ENCODE measurements at places on chromosomes 7 and 10.

DNA sequence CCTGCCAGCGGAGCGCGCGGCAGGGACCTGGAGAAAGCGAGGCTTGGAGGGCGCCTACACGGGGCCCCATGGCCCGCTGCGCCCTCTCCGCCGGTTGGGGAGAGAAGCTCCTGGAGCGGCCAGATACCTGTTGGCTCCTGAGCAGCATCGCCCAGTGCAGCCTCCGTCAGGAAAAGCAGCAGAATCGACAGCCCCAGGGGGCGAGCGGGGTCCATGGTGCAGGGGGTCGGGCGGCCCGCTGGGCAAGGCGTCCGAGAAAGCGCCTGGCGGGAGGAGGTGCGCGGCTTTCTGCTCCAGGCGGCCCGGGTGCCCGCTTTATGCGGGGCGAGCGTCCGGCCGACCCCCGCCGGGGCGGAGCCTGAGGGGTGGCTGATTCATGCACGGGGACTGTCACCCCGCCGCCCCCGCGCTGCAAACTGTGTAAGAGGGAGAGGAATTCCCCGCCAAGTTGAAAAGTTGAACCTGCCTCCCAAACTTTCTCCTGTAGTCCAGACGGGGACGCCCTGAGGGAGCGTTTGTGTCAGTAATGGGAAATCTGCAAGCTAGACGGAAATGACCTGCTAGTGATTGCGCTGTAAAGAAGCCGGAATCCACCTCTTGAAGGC lies at the start of gene TFPI2:
Gene TFPI2, minus strand, starts transcription at position 290 of the 605 bp plus-strand sequence. Its CDS starts 75 bp downstream, at position 215.
- DNase-seq = no peak

- no peak for DNase-seq
These were observed 166.2 kb upstream of the INHBA start for GRCh38 chr7:41869091-41869490.

DNA sequence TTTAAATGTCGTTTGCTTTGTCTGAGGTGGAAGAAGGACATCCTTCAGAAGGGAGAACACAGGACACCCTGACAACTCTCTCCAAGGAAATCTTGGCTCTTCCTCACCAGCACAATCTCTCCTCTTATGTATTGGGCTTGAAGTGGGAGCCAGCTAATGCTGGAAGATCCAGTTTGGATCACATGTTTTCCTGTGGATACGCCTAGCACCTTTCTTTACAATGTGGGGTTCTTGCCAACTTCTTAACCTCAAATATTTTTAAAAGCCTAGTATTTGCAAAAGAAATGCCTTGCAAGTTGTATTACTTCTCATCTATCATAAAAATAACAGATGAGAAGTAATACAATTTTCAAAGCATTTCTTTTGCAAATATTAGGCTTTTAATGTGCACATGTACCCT lies 76.4 kb downstream of the FRMD4A start:
- no peak for DNase-seq

DNA sequence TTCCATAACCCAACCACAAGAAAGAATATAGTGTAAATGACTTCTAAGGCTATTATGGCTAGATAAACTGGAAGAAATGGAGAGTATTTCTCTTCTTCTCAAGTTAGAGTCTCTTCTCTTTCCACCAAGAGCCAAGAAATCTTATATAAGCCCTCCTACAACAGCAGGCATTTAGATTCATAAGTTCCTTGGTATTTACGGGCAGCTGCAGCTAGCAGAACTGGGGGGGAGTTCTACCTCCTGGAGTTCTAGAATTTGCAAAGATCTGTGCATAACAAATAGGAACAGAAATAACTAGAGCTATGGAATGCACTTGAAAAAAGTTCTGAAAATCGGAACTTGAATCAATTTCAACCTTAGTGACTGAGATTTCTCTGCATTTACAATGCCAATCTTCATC lies 715.2 kb upstream of the GRM3 start:
- no peak for DNase-seq

DNA sequence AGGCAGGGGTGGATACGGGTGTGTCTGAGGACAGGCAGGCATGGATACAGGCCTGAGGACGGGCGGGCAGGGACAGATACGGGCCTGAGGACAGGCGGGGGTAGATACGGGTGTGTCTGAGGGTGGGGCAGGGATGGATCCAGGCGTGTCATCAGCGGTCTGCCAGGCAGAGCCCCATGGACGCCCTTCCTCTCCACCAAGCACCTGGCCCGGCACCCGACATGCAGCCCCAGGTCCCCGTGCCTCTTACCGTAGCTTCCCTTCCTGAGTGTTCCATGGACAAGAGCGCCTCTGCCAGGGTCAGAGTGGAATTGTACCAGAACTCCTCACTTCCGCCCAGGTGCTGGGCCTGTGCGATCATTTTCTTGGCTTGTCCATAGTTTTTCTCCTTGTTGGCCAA lies 74.6 kb upstream of the NKX6-2 start:
- DNase-seq = no peak

GRCh38 chr10:118333871-118334270 lies 8.3 kb downstream of the FAM204A start:
- DNase-seq = no peak

GRCh38 chr7:24504836-24505235 lies 68.4 kb upstream of the PALS2 start:
- no peak for DNase-seq

DNA sequence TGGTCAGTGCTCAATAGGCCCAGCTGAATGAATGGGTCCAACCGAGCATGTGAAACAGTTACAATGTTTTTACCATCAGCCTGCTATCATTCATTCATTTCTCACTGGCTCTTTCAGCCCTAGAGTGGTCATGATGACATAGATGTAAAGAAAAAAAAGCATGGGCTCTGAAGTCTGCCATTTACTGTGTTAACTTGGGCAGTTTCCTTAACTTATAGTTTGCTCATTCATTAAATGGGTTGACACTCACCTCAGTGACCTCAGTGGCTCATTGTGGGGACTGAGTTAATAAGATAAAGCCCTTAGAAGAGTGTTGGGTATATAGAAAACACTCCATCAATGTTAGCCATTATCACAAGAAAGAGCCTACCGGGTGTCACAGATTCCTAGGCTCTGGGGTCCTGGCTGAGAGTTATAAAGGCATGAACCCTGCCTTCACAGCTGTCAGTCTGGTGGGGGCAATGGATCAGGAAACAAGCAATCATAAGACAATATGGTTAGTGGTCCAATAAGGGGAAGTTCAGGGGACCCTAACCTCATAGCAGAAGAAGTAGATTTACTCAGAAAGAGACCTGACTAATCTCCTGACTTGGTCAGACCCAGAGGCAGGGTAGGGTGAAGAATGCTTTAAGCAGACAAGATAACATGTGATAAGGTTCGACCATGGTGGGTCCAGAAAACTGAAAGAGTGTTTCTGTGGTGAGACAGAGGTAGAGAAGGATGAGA lies 29.7 kb upstream of the GPAM start:
- DNase-seq = no peak

DNA sequence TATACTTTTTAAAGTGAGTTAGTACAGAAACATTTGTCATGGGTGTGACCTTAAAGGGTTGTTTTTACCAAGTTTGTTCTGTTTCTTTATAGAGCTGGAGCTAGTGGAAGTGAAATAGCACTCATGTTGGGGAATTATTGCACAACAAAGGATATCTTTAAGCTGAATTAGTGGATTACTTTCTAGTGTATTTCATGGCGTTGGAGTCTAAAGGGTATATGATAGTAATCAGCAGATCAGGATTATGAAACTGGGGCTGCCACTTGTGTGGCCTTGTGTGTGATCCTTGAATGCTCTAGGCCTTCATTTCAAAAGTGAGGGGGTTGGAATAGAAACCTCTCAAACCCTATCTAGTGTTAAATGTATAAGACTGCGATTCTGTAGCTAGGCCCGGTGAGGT lies 123.6 kb downstream of the LYZL1 start:
- DNase-seq = no peak

- no peak for DNase-seq
These were observed 33.1 kb downstream of the PRR15 start for GRCh38 chr7:29596593-29597178.

DNA sequence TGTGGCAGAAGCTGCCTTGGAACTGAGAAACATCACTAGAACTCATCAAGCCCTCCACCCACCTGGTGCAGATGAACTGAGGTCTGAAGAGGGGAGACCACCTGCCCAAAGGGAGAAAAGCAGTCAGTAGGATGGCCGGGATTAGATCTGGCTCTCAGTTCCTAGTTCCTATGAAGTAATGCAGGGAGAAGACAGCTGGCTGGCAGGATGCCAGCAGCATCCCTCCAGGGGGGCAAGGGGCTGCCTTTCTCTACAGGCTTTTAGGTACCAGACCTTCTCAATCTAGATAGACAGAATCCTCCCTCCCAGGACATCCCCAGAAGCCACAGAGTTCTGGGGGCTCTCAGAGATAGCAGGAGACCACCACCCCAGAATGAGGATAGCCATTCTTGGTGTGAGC lies 7.8 kb downstream of the CRHR2 start:
- DNase-seq = no peak

- DNase-seq = no peak
These were observed 448.1 kb upstream of the PODXL start for GRCh38 chr7:132004529-132004928.

- no peak for DNase-seq
These were observed 267.8 kb downstream of the BICC1 start for GRCh38 chr10:58780476-58780875.

- no peak for DNase-seq
These were observed 86.8 kb downstream of the SORBS1 start for GRCh38 chr10:95474228-95475002.

DNA sequence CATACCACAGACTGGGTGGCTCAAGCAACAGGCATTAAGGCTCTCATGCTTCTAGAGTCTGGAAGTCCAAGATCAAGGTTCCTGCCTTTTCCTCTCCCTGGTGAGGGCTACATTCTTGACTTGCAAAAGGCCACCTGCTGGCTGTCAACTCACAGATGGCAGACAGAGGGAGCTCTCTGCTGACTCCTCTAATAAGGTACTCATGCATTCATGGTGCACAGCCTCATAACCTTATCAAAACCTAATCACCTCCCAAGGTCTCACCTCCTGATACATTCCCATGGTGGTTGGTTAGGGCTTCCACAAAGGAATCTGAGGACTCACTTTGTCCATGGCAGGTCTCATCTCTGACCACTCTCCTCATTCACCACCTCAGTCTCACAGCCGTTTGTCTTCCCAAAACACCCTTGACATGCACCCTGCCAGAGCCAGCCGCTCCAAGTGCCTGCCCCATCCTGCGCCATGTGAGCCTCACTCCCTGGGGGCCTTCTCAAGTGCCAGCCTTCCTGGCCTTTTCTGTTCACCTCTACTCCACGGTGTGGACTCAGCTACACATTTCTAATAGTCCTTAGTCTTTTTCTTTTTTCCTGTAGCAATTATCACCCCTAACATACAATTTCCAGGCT lies 400.3 kb upstream of the ADARB2 start:
- DNase-seq = no peak

DNA sequence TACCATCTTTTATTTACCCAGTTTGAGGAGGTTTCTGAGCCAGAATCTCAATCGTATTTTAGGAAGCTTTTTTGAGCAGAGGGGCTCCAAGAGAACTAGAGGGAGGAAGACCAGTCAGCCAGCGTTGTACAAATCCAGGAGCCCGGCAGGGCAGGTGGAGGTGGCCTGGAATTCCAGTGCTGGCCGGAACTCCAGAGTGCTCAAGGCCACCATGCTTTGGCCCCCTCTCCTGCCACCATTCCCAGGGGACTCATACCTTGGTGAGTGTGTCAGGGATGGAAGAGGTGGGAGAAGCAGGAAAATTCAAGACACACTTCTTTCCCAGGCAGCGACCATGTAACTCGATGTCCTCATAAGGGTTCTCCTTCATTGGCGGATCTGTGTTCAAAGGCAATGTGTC lies 55.3 kb downstream of the DENND2A start:
- no peak for DNase-seq

GRCh38 chr10:47372726-47373125 lies 11.4 kb downstream of the ZNF488 start:
- DNase-seq = no peak

- no peak for DNase-seq
These were observed 567 bp downstream of the GTF2IRD1 start for GRCh38 chr7:74454021-74454924.

- DNase-seq = no peak
These were observed 110.8 kb downstream of the CD36 start for GRCh38 chr7:80749270-80749669.

DNA sequence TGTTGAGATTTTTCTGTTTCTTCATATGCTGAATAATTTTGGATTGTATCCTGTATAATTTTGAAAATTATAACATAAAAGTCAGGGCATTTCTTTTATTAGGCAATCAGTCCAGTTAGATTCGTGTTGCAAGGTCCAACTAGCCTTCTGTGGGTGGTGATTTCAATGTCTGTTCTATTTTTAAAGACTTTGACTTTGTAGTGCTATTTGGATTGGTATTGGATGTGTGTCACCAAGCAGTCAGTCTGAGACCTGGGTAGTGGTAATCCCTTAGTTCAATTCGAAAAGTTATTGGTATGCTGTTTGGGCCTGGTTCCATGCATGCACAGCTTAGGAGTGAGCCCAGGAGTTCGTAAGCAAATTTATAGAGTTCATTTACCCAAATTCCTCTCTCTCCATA lies 82.2 kb downstream of the EPDR1 start:
- DNase-seq = no peak

- no peak for DNase-seq
These were observed 83.5 kb downstream of the MICU1 start for GRCh38 chr10:72542396-72542815.

- DNase-seq = no peak
These were observed 253.2 kb downstream of the POLR1F start for GRCh38 chr7:19455623-19456022.

DNA sequence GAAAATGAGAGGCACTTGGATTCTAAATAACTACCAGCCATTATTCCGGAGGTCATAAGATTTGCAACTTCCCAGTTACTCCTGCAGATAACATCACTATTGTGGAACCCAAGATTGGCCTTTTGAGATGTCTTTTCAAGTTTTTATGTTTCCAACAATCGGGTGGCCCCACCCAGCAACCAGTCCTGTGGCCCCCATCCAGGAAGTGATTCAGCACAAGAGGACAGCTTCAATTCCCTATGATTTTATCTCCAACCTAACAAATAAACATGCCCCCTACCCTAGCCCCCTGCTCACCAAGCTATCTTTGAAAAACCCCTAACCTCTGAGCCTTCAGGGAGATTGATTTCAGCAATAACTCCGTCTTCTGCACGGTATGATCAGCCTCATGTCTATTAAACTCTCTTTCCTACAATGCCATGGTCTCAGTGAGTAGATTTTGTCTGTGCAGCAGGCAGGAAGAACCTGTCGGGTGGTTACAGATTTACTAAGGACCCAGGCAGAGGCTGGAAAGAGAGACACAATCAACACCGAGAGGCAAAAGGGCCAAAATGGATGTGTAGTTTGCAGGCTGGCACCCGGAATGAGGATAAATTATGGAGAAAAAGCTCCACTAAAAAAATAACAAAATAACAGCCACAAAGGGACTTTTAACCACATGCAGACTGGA lies 83.9 kb upstream of the UNC5B start:
- DNase-seq = no peak

GRCh38 chr10:92238586-92239098 lies 52.2 kb downstream of the CPEB3 start:
- no peak for DNase-seq

Data from amygdala (tissue), 56 donors.